ENCODE measurements at places on chromosomes 4 and X. TPM values are rescaled to one million over a fixed set of nuclear protein-coding genes. Genes with fewer than 3 reads are reported as not detected.

Gene ZNF182
- 3.0 TPM for total RNA-seq

Gene KDM6A
- 8.7 TPM for total RNA-seq

Gene AWAT2
- under 0.01 TPM for total RNA-seq

Gene RAB9A
- total RNA-seq, result 51.8 TPM

Gene CORIN
- total RNA-seq, result under 0.01 TPM

Gene GPC3
- 16.4 TPM for total RNA-seq

Gene NPY5R
- not detected for total RNA-seq

Gene MGST2
- total RNA-seq, result 8.0 TPM

Gene UGT2B28
- total RNA-seq, result not detected

Gene ARAP2
- total RNA-seq, result 1.5 TPM

Gene SSX3
- total RNA-seq, result not detected

Gene FGFR3
- total RNA-seq, result 0.45 TPM

Gene HMX1
- total RNA-seq, result not detected

Gene ARHGEF9
- total RNA-seq, result 13.8 TPM

Gene ARMCX1
- 52.0 TPM for total RNA-seq

Gene DACH2
- total RNA-seq, result not detected

Gene PDE5A
- 146 TPM for total RNA-seq

Gene CDS1
- 0.36 TPM for total RNA-seq

Gene SLC2A9
- 0.74 TPM for total RNA-seq

Gene PTPN13
- 41.6 TPM for total RNA-seq

Gene ARX
- total RNA-seq, result not detected

Gene UGT2A1
- total RNA-seq, result not detected

Gene COX7B2
- total RNA-seq, result not detected

Gene ANXA3
- total RNA-seq, result 31.2 TPM

Gene SLC30A9
- 41.8 TPM for total RNA-seq

Gene S100P
- not detected for total RNA-seq

Gene PRDM5
- total RNA-seq, result 18.4 TPM

Gene TMEM271
- not detected for total RNA-seq

Gene NEXMIF
- not detected for total RNA-seq

Gene ERCC6L
- total RNA-seq, result 9.9 TPM

Gene NLGN3
- total RNA-seq, result 1.5 TPM

Gene SCML2
- 1.5 TPM for total RNA-seq

Gene NXF2
- not detected for total RNA-seq

Gene NLRP2B
- total RNA-seq, result not detected

Gene AMTN
- not detected for total RNA-seq

Gene HMGB3
- 8.2 TPM for total RNA-seq

Gene LRRC66
- total RNA-seq, result 0.81 TPM

Gene FAM47E
- not detected for total RNA-seq

Gene OPHN1
- total RNA-seq, result 9.4 TPM

Gene UCP1
- total RNA-seq, result not detected

Gene F8
- 6.4 TPM for total RNA-seq

Gene FBXW7
- total RNA-seq, result 77.0 TPM

Gene RIBC1
- 1.6 TPM for total RNA-seq

Gene UGT2B15
- not detected for total RNA-seq

Gene CPEB2
- total RNA-seq, result 16.8 TPM

Gene WWC2
- total RNA-seq, result 47.0 TPM

Gene FAM149A
- 10.8 TPM for total RNA-seq

Gene NDST3
- total RNA-seq, result not detected

Gene TKTL2
- total RNA-seq, result not detected

Gene MTMR8
- total RNA-seq, result 0.27 TPM

Gene MID2
- 14.6 TPM for total RNA-seq

Gene RHOXF2B
- total RNA-seq, result not detected

Gene HAND2
- total RNA-seq, result 31.3 TPM

Gene MTNR1A
- total RNA-seq, result not detected

Gene PCDH7
- 172 TPM for total RNA-seq

Measured in fibroblast of the aortic adventitia (primary cell).